ENCODE measurements at places on chromosomes 7 and 10.

DNA sequence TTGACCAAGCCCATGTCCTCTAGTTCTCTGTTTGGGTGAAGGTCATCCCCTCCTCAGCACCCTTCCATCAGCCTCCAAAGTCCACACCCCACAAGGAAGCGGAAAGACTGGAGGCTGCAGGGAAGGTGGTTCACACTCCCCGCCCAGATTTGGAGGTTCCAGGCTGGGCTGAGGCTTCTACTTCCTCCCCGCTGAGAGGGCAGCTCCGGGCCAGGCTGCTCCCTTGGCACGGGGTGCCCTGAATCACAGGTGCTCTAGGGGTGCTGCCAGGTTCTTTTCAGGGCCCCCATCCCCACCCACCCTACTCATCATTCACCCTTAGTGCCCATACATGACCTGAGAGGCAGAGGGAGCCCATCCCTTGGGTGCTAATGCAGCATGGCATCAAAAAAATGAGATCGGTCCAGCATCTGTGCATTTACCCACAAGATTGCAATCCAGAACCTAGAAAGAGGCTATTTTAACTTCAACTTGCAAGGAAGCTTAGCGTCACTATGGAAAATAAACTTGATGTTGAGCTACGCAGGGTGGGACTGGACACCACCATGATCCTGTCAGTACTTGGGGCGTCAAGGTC is 47.3 kb upstream of the ZMIZ1 start:
- DNase-seq: no peak

- peak; percentile 55 for DNase-seq
Measured at GRCh38 chr7:103065667-103066066, 8.9 kb downstream of the FBXL13 start.

- DNase-seq: peak; percentile 38
Measured at GRCh38 chr10:13890233-13891127, 303.7 kb downstream of the PRPF18 start.

GRCh38 chr10:13270877-13271551 is 28.9 kb downstream of the PHYH start:
- no peak for DNase-seq

DNA sequence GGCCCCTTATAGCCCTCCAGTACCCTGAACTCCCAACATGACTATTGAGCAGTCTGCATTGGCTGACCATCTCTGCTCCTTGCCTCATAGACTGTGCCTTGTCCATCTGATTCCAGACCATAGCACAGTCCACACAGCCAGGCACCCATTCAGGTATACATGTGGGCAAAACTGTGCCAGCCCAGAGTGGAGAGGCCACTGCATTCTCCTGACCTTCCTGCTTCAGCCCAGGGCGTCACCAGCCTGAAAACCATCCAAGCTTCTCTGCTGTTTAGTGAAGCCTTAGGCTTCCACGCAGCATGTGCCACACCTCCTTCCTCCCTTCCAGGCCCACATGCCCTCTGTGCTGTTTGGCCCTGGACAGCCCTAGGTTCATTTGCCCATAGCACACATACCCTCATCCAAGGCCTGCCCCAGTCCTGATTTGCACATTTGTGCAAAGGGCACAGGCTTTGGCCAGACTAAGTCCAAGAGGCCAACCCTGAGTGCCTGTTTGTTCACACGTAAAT is 10.5 kb downstream of the DDX56 start:
- DNase-seq: no peak

- no peak for DNase-seq
Measured at GRCh38 chr7:46007990-46008643, 87.0 kb upstream of the IGFBP3 start.

DNA sequence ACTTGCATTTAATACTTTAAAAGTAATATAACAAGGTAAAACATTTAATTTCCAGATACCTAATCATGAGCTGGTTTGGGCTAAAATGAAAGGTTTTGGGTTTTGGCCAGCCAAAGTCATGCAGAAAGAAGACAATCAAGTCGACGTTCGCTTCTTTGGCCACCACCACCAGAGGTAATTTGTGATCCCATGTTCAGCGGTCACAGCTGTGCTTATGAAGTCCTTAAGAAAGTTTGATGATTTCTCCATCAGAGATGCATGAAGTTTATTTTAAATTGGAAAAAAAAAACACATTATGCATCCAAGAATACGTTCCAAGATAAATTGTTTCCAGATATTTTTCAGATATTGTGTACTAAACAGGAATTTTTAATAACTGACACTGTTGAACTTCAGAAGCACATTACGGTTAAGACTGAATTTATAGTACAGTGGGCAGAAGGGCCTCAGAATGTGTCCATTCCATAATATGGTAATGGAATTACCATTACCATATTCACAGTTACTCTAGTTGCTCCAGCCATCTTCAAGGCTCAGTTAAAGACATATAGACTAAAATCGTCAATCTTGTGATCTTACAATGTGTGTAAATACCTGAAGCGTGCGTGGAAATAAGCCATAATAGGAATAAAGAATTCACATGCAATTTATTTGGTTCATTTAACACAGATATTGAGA is 106.8 kb downstream of the ZMYND11 start:
- DNase-seq: no peak

DNA sequence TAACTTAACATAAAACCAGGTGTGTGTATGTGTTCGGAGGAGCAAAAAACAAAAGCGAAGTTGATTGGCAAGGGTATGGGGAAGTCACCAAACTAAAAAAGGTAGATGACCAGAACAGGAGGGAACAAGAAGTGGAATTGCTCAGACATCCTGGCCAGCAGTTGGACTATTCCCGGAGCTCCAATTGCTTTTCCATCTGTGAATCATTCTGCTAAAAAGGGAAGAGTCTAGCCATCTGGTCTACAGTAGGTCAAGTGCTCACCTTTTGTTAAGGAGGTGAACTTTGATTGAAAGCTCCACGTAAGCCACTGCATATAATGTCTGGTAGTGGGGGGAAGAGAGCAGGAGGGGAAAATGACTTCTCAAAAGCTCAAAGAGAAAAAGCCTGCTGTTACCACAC is 50.0 kb upstream of the BET1 start:
- no peak for DNase-seq
